CD8-positive, alpha-beta memory T cell (primary cell): ENCODE measurements at places on chromosomes 1 and 21.
A peak's percentile ranks its signal among the peaks of the same experiment; 100 is the strongest.

- H3K27me3 ChIP-seq = no peaks in the 10 kb centered on the region
- no peaks in the 10 kb centered on the region for H3K36me3 ChIP-seq
- no peak for DNase-seq
These were observed 104.4 kb downstream of the SPSB1 start for GRCh38 chr1:9397047-9397446.

DNA sequence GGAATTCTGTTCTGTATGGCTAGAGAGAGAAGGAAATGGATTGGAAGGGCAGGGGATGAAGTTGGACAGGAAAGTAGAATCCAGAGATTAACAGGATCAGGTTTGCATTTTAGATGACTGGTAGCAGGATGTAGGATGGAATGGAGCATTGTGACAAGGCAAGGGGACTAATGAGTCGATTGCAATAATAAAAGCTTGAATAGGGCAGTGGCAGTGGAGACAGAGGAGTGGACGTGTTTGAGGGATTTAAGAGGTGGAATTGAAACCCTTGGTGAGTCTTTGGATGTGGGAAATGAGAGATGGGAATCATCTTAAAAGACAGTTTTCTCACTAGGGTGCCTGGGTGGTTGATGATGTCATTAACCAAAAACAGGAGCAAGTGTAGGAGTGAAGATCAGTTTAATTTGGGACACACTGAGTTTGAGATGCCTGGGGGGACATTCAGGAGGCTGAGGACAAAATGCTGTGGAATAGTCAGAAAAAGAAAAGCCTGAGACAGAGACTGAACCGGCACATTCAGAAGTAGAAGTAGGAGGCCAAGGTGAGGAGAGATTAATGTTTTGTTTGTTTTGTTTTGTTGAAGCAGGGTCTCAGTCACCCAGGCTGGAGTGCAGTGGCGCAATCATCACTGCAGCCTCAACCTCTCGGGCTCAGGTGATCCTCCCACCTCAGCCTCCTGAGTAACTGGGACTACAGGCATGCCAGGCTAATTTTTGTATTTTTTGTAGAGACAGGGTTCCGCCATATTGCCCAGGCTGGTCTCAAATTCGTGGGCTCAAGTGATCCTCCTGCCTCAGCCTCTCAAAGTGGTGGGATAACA is 29.1 kb upstream of the C1orf146 start:
- H3K27me3 ChIP-seq = no peaks in the 10 kb centered on the region
- no peaks in the 10 kb centered on the region for H3K4me1 ChIP-seq
- no peak for DNase-seq
- no peak overlapping the region for H3K4me3 ChIP-seq
- H3K36me3 ChIP-seq = no peaks in the 10 kb centered on the region

DNA sequence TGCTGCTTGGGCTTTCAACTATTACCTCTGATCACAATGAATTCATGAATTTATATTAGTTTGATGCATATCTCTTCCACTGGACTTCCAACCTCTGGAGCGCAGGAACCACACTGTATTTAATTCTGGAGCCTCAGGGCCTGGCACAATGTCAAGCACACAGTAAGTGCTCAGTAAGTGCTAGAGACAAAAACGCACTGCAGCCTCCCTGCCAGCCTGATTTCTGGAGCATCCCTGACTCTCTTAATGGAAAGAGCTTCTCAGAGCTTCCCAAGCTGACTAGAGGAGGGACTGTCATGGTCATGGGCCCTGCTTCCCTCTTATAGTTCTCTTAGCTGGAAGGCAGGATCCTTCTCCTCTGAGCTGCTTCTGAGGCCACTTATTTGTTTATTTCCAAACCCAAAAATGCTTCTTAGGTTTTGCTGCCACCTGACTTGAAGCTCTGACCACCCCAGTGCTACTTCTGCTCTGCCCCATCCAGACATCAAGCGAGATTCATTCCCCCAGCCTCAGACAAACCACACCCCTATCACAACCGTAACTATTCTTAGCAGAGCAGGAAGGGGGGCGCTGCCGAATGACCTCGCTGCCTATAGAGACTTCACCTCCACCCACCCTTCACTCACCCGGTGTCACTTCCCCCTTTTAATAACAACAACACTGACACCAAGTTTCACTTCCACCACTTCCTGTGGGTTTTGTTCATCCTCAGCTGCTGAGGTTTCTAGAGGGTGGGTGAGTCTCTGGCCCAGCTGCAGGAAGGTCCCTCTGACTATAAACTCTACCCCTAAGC is 33.6 kb downstream of the NUAK2 start:
- H3K4me3 ChIP-seq = peak overlapping the region; percentile 80
- H3K27ac ChIP-seq = no peak overlapping the region
- peak; percentile 72 for DNase-seq
- H3K36me3 ChIP-seq = no peaks in the 10 kb centered on the region
- H3K27me3 ChIP-seq = no peaks in the 10 kb centered on the region
- H3K4me1 ChIP-seq = peaks cover 72% of the 10 kb centered on the region

DNA sequence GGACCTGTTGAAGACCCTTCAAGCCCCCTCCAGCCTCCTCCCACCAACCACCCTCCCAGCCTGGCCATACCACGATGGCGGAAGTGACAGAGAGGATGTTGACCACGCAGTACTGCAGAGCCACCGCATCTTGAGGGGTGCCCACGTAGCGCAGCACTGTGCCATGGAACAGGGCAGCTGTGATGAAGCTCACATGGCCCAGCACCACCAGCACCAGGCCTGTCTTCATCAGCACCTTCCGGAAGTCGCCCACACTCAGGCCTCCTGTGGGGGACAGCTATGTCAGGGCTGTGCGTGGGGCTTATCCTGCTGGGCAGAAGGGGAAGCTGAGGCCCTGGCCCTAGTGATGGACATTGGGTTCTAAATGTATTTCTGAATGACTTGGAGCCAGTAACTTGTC is 3.1 kb downstream of the TMEM54 start:
- H3K4me1 ChIP-seq = peaks cover 7% of the 10 kb centered on the region
- no peak overlapping the region for H3K4me3 ChIP-seq
- peaks cover 45% of the 10 kb centered on the region for H3K27me3 ChIP-seq
- H3K36me3 ChIP-seq = no peaks in the 10 kb centered on the region

DNA sequence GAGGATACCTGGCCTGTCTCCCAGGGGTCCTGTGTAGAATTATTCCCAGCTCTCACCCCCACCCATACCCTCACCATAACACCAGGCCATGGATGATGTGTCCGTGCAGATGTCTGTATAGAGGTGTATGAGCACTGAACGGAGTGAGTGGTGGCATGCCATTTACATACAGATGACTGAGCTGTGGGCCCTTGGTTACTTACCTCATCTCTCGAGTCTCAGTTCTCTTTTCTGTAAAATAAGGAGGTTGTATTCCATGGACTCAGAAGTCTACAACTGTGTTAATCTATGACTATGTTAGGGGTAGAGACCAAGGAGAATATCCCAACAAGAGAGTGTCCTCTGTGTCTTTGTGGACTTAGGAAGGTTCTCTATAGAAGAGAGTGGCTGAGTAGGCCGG is 65.6 kb upstream of the CD1D start:
- H3K4me3 ChIP-seq = no peak overlapping the region
- H3K36me3 ChIP-seq = no peaks in the 10 kb centered on the region
- H3K27me3 ChIP-seq = peaks cover 7% of the 10 kb centered on the region

DNA sequence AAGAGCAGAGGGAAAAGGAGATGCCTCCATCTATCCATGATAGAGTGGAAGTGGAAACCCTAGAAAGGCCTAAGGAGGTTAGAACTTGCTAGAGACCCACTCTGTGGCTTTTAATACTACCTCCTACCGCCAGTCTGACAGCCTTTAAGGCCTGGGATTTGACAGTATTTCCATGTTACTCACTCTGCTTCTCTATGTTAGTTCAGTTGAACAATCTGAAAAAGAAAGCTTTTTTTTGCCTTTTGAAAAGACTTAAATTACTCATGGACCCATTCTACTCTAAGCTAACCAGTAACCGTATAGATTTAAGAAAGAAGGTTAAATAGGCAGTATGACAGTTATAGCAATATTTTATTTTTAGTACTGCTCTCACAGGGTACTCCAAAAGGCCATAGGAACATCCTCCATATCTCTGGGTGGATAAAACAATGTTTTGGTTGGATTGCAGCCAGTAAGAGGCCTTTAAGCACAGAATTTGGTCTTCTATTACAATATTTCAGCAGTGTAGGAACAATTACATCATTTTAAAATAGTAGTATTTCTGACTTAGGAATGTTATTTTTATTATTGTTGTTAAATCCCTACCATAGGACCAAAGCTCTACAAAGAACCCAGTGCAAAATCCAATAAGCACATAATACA is 15.9 kb upstream of the GPR25 start:
- no peak overlapping the region for H3K27ac ChIP-seq
- H3K4me1 ChIP-seq = peaks cover under 1% of the 10 kb centered on the region
- DNase-seq = no peak
- H3K27me3 ChIP-seq = no peaks in the 10 kb centered on the region
- no peaks in the 10 kb centered on the region for H3K36me3 ChIP-seq

- H3K4me1 ChIP-seq = no peaks in the 10 kb centered on the region
- H3K27ac ChIP-seq = no peak overlapping the region
- H3K27me3 ChIP-seq = no peaks in the 10 kb centered on the region
- no peak for DNase-seq
- no peaks in the 10 kb centered on the region for H3K36me3 ChIP-seq
These were observed 79.0 kb upstream of the B3GALT5 start for GRCh38 chr21:39533545-39534380.

GRCh38 chr1:218785928-218786327 is 387.8 kb upstream of the LYPLAL1 start:
- no peaks in the 10 kb centered on the region for H3K36me3 ChIP-seq
- H3K27me3 ChIP-seq = no peaks in the 10 kb centered on the region
- H3K4me3 ChIP-seq = no peak overlapping the region
- DNase-seq = no peak
- no peaks in the 10 kb centered on the region for H3K4me1 ChIP-seq
- no peak overlapping the region for H3K27ac ChIP-seq

DNA sequence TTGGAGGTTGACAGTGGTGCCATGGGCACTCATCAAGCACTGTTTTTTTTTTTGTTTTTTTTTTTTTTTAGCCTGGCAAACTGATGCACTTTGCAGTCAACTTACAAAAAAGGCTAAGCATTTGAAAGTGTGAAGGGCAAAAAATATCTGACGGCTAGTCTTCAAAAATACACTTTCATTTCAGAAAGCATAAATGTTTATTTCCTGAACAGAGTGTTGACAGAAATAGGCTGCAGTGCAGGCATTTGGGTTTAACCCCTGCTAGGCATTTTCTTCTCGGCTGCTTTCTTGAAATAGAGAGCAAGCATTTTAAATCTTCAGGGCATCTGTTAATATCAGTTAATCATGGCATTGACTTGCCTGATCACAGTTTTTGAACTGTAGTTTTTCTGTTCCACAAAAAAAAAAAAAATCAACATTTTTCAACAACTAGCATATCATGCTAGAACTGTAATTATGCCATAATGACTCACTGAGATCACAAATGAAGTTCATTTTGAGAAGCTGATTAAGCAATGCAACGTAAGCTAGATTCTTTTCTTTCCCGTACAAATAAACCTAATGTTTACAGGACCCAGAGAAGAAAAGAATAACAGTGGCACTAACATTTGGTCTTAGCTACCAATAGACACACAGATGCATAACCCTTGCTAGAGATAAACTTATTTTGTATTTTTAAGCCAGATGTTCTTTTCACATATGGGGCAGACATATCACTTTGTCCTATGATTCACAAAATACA is 100.4 kb upstream of the USH2A start:
- no peaks in the 10 kb centered on the region for H3K36me3 ChIP-seq
- H3K27ac ChIP-seq = no peak overlapping the region
- H3K4me3 ChIP-seq = no peak overlapping the region
- H3K27me3 ChIP-seq = no peaks in the 10 kb centered on the region
- no peak for DNase-seq
- H3K4me1 ChIP-seq = no peaks in the 10 kb centered on the region

DNA sequence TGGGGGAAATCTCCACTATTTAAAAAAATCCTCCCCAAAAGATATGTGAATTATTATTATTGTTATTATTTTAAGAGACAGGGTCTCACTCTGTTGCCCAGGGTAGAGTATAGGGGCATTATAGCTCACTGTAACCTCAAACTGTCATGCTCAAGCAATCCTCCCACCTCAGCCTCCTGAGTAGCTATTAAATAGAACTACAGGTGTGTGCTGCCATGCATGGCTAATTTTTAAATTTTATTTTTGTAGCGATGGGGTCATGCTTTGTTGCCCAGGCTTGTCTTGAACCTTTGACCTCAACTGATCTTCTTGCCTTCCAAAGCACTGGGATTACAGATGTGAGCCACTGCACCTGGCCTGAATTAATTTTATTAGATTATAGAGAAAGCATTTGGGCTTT is 116.8 kb downstream of the RABGAP1L start:
- no peak overlapping the region for H3K4me3 ChIP-seq
- H3K27me3 ChIP-seq = no peaks in the 10 kb centered on the region
- DNase-seq = no peak
- peaks cover 9% of the 10 kb centered on the region for H3K36me3 ChIP-seq
- H3K27ac ChIP-seq = no peak overlapping the region

- H3K27me3 ChIP-seq = no peaks in the 10 kb centered on the region
- no peaks in the 10 kb centered on the region for H3K4me1 ChIP-seq
- no peaks in the 10 kb centered on the region for H3K36me3 ChIP-seq
- no peak for DNase-seq
These were observed 70.7 kb downstream of the TRABD2B start for GRCh38 chr1:47926461-47926999.

DNA sequence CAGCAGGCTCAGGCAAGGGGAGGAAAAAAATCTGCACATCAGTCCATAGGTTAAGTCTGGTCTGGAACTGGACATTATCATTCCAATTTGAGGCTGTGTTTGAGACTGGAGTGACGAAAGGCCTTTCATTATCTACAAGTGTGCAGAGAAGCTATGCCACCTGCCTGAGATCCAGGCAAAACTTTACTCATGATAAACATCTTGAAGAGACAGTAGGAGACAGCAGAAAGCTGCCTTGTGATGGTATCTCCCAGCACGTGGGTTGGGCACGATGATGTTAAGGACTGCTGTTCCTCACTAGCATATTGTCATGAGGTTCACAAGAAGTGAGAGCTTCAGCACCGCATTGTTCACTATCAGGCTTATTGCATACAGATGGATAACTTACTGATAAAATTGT is 126.4 kb downstream of the PLXNA2 start:
- no peak for DNase-seq
- no peak overlapping the region for H3K27ac ChIP-seq
- no peaks in the 10 kb centered on the region for H3K27me3 ChIP-seq
- no peak overlapping the region for H3K4me3 ChIP-seq

GRCh38 chr1:77926561-77927357 is 38.3 kb downstream of the NEXN start:
- H3K4me3 ChIP-seq = peak overlapping the region; percentile 32
- H3K36me3 ChIP-seq = no peaks in the 10 kb centered on the region
- no peaks in the 10 kb centered on the region for H3K4me1 ChIP-seq

- no peak overlapping the region for H3K4me3 ChIP-seq
- H3K27me3 ChIP-seq = no peaks in the 10 kb centered on the region
- H3K36me3 ChIP-seq = no peaks in the 10 kb centered on the region
These were observed 1.6 kb upstream of the ZNF124 start for GRCh38 chr1:247173431-247173830.

GRCh38 chr1:178120088-178120487 is 26.2 kb downstream of the RASAL2 start:
- no peak overlapping the region for H3K27ac ChIP-seq
- H3K4me3 ChIP-seq = no peak overlapping the region
- no peaks in the 10 kb centered on the region for H3K4me1 ChIP-seq
- DNase-seq = no peak
- H3K27me3 ChIP-seq = no peaks in the 10 kb centered on the region
